Myocyte (in vitro differentiated cells): ENCODE measurements at places on chromosomes 13 and 19.

- peak; percentile 83 for DNase-seq
Observed at GRCh38 chr13:33353210-33353609, 67.7 kb upstream of the STARD13 start.

- no peak for DNase-seq
Observed at GRCh38 chr13:47572375-47572774, 428.7 kb downstream of the SUCLA2 start.

- no peak for DNase-seq
Observed at GRCh38 chr19:55384131-55384919, at the start of gene TMEM238. Gene TMEM238, minus strand, starts transcription at chr19:55384292. Its CDS starts 33 bp downstream, at chr19:55384259.

DNA sequence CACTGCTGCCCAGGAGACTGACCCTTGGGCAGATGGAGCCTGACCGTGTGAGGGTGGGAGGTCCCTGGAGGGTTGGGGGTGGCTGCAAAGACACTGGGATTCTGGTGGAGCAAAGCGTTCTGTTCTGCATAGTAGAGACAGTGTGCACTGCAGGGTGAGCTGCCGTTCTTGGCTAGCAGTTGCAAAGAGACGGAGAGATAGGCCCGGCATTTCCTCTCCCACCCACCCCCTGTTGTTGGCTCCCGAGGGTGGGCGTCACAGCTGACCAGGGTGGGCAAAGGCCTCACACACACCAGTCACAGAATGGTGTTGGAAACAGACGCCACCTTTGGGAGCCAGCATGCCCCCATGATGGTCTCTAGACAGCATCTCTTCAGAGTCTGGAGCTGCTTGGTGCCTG lies 11.4 kb downstream of the TMEM255B start:
- no peak for DNase-seq

DNA sequence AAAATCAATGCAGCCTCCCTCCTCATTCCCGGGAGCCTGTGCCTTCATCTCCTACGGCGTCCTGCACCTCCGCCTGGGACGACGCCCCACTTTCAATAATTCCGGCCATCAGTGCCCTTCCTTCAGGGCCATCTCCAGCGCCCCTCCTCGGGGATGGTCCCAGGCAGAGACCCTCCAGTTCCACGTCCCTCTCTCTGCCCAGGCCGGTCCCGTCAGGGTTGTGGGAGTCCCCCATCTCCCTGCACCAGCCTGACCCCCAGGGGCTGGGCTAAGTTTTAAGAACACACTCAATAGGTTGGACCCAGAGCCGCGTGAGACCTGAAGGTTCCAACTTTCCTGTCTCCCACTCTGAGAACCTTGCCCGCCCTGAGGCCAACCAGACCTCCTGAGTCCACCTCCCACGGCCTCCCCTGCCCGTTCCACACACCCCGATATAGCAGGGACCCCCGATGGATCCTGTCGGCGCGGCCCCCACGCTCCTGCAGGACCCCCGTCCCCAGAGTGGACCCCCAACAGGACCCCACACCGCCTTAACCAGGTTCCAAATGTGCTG lies 646 bp downstream of the TMEM161A start:
- DNase-seq = peak; percentile 26

- no peak for DNase-seq
Observed at GRCh38 chr19:40688309-40688708, 2.1 kb downstream of the NUMBL start.

DNA sequence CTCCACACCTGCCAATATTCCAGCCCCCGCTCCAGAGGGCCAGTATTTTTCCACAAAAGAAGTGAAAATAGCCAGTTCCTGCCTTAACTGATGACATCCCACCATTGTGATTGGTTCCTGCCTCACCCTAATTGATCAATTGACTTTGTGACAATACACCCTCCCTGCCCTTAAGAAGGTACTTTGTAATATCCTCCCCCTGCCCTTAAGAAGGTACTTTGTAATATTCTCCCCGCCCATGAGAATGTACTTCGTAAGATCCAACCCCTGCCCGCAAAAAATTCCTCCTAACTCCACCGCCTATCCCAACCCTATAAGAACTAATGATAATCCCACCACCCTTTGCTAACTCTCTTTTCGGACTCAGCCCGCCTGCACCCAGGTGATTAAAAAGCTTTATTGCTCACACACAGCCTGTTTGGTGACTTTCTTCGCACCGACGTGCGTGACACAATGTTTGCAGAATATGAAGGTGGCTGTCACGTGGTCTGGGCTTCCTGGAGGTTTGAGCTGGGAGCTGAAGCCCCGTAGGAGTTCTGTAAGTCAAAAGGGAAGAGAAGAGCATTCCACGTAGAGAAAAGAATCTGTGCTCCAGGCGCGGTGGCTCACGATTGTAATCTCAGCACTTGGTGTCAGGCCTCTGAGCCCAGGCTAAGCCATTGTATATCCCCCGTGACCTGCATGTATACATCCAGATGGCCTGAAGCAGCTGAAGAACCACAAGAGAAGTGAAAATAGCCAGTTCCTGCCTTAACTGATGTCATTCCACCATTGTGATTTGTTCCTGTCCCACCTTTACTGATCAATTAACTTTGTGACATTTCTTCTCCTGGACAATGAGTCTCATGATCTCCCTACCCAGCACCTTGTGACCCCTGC lies 6.2 kb upstream of the FUT3 start:
- no peak for DNase-seq

GRCh38 chr19:2791440-2791839 lies 6.1 kb downstream of the THOP1 start:
- DNase-seq = no peak

- DNase-seq = no peak
Observed at GRCh38 chr13:39462428-39462827, 140.6 kb downstream of the LHFPL6 start.

DNA sequence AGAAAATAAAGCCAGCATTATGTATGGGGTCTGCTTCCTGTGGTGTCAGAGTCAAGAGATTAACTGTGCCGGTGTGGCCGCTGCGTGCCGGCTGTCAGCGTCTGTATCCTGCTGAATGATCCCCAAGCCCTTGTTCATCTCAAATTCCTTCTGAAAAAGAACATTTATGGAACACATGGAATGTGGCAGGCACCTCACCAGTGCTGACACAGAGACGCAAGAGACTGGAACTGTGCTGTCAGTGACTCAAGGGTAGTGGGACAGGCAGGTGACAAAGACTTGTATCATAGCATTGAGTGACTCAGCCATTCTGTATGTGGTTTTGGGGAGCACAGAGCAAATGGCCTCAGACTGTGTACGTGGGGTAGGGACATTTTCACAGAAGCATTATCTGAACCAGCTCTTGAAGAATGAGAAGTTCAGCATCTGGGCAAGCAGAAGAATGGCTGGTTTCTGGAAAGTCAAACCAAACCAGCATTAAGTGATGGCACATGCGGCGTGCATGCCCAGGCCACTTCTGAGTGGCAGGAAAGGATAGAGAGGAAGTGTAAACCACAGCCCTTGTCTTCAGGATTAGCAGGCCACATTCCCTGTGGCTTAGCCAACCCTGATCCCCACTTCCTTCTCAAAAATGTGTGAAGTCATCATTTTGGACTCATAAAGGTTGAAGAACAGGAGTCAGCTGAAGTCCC lies 54.0 kb upstream of the IRS2 start:
- DNase-seq = peak; percentile 86

GRCh38 chr19:19546751-19547162 lies 8.7 kb downstream of the CILP2 start:
- DNase-seq = no peak

DNA sequence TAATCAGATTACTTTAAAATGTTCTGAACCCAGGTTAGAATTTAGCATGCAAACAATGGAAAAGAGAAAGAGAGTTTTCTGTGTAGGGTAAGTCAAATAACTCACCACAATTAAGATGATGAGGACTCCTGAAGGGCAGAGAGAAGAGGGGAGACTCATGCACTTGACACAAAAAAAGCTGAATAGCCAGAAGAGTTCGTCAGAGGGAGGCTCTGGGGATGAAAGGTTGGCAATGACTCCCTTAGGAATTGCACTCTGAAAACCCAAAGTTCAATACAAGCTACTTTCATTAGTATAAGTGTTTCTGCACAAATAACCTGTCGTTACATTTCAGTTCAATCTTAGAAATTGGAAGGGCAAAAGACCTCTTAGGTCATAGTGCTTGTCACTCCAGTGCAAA lies 434.4 kb upstream of the PCDH9 start:
- DNase-seq = no peak

DNA sequence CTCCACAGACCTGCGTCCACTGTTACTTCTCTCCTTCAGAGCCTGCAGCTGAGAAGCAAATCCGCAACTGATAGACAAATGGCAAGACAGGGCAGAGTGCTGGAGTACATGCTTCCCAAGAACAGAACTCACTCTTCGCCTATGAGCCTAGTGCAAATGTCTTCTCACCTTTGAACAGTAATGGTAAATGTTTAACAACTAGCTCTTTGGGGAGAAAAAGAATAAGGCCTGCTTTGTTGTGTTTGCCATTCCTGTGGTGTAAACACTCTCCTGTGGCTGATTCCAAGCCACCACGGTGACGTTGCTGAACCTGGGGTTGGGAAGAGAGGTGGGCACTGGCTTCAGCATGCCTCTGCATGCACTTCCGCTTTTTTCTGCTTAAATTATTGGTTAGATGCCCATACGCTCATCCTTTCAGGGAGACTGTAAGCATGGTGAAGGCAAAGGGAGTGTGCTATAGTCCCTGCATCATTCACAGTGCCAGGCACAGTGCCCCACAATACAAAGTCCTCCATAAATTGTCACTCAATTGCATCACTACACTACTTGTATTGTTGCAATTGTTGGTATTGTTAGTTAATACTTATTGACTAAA lies 28.1 kb upstream of the GTF3A start:
- no peak for DNase-seq

GRCh38 chr19:3671680-3672574 lies 28.3 kb downstream of the PIP5K1C start:
- no peak for DNase-seq

DNA sequence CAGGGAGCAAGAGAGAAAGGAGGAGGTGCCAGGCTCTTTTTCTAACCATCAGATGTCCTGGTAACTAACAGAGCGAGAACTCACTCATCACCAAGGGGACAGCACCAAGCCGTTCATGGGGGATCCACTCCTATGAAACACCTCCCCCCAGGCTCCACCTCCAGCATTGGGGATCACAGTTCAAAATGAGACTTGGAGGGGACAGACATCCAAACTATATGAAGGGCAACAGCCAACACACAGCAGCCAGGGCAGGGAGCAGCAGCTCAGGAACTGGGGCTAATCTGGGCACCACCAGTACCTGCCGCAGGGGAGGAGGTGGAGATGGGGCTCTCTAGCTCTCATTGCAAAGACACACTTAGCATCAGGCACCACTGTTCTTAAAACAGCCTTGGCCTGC lies 34.3 kb upstream of the VSTM2B start:
- DNase-seq = no peak

DNA sequence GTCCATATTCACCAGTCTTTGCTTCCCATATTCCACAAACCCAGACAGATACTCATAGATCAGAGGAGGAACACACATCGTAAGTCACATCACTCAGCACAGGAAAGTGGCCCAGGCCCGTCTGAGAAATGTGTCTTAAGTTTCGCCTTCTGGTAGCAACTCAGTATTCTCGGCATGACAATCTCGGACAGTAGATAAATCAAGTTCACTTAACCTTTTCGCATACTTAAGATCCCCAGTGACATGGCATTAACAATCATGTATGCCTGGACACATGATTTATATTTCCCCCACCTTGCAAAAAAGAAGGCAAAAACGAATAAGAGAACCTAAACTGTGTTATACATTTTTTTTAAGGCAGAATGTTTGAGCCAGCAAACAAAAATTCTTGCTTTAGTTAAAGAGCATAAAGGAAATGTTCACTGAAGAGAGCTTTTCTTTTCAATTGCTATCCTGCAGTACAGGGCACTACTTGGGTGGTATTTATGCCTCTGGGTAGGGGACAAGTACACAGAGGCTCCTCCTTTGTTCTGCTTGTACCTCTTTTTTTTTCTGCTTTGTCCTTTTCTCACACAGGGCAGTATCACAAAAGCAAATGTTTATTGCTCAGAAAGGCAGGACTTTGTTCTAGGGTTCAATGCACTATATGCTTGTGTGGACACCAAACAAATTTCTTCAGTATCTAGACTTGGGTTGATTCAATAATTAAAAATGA lies 360.6 kb downstream of the TDRD3 start:
- no peak for DNase-seq

DNA sequence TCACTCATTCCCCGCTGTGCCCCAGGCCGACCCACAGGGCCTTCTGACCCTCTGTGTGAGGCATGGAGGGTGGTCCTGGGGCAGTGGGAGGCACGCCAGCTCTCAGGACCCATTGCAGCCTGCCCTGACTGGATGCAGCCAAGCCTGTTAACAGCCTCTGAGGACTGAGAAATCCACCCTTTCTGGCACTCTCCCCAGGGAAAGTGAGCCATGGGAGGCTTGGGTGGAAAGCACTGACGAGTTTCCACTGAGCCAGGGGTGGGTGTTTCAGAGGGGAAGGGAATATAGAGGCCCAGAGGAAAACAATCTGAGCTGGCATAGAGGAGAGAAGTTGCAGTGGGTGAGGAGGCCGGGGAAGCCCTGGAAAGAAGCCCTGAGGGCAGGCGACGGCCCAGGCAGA lies 30.6 kb upstream of the SLC7A10 start:
- DNase-seq = no peak

DNA sequence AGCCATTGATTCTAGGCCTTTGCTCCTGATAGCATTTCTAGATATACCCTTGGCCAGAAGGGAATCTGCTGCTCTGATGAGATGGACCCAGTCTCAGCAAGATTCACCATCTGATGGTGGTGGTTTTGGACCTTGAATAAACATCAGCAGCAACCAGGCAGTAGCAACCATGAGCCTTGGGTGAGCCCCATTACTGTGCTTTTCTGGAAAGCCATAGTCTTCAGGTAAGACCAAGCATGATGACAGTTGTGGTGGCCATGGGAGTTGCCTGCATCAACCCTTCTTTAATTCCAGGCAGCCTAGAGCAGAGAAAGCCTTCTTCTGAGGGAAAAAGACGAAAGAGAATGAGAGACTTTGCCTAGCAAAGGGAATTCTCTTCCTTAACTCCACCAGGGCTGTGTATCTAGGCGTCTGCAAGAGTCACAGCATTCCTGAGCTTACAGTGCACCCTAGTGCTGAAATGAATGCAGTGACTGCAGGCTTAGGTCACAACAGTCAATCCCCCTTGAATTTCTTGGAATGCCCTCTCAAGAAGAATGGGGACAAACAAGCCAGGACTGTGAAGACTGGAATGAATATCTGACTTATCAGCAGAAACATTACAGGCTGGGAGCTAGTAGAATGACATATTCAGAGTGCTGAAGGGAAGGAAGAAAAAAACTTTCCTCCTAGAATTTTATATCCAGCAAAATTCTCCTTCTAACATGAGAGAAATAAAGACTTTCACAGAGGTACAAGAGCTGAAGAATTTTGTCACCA lies 942.4 kb upstream of the PCDH20 start:
- DNase-seq = no peak

DNA sequence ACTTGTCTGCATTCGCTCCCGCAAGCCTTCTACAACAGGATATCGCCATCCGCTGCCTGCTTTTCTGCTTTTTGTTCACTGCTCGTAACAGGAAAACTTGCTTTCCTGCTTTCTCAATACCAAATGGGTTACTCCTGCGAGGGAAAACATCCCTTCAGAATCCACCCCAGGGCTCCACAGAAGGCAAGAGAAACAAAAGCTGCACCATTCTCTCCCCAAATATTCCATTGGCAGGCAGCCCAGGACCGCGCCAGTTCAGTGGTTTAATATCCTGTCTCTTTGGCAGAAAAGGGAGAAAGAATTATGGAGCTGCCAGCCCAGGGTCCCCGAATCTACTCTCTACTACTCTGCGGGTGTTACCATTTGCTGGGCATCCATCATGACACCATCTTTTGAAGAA lies 84.7 kb upstream of the DOCK9 start:
- DNase-seq = peak; percentile 75
